ENCODE measurements at places on chromosomes 6 and 20.
A peak's percentile ranks its signal among the peaks of the same experiment; 100 is the strongest.

- no peak for DNase-seq
Observed at GRCh38 chr20:38790200-38791053, 15.1 kb upstream of the PPP1R16B start.

GRCh38 chr6:169853196-169854082 is 102.0 kb downstream of the ERMARD start:
- no peak for DNase-seq

- no peak for DNase-seq
Observed at GRCh38 chr6:137095651-137096238, 51.0 kb upstream of the IL20RA start.

- DNase-seq = no peak
Observed at GRCh38 chr6:31400467-31401289, 2.7 kb upstream of the MICA start.

DNA sequence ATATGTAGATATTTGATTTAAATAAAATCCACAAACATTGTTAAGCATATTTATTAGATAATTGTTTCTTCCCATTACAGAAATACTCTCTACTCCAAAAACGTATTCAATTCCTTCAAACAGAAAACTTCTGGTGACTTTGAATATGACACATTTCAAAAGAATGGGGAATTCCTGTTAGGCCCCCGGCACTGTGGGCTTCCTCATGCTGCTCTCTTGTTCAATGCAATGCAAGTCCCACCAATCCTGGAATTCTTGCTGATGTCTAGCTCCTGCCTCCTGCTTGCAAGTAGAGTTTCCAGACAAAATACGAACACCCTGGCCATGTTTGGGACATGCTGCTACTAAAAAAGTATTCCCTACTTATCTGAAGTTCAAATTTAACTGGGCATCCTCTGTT is 544.1 kb downstream of the QKI start:
- no peak for DNase-seq

- no peak for DNase-seq
Observed at GRCh38 chr6:16739329-16739801, 21.9 kb downstream of the ATXN1 start.

DNA sequence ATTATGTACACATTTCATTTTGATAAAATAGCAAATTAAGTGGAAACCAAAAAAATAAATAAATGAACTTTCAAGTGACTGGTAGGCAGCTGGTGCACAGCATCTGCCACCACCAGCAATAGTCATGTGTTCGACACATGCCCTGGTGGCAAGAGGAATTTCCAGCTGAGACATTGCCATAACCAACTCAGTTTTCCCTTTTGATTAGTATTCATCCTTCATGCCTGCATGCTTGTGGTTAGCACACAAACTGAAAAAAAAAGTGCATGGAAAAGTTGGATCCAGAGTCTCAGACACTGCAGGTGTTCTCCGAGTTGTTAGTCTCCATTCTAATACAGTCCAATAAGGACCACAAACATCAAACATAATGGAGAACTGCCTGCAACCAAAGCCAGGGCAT is 156.0 kb upstream of the SOX4 start:
- no peak for DNase-seq

DNA sequence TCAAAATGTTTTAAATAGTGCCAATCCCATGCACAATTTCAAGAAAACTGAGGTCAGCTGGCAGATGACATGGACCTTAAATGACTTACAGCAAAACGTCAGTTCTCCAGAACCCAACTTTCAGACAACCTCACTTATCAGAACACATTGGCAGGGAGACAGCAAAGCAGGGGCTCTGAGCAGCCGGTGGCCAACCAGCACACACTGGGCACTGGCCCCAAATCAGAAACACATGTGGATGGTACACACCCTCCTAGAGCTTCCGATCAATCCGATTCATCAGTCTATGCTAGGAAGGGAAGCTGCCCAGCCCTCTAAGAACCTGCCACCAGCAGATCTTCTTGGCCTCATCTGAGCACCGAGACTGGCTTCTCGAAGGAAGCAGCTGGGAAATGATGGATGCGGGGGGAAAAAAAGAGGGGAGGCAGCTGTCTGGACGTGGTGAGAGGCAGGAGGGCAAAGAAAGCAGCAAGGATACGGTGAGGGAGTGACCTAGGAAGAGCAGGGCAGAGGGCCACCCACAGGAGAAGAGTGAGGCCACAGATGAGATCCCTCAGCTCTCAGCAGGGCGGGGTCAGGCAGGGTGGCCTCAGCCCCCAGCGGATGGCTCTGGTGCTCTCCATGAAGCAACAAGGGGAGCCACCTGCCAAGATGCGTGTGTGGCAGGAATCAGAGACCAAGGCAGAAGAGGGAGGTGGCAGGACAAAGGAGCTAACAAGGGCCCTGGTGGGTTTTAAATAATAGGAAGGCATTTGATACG is 32.9 kb downstream of the TAF4 start:
- no peak for DNase-seq

DNA sequence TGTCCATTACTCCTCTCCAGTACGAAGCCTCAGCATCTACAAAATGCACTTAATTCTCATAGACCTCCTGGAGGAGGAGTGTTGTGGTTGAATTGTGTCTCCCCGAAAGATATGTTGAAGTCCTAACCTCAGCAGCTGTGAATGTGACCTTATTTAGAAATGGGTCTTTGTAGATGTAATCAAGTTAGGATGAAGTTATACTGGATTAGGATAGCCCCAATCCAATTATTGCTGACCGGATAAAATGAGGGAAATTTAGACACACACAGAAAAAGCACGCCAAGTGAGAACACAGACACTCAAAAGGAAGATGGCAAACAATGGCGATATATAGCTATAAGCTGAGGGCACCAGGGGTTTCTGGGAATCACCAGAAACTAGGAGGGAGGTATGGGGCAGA is 64.2 kb upstream of the FAM184A start:
- no peak for DNase-seq

- DNase-seq = no peak
Observed at GRCh38 chr20:56808117-56808725, 179.1 kb downstream of the TFAP2C start.

GRCh38 chr20:23118766-23119165 is 32.6 kb upstream of the CD93 start:
- DNase-seq = no peak

- DNase-seq = no peak
Observed at GRCh38 chr6:3929281-3929798, 80.2 kb downstream of the FAM50B start.

DNA sequence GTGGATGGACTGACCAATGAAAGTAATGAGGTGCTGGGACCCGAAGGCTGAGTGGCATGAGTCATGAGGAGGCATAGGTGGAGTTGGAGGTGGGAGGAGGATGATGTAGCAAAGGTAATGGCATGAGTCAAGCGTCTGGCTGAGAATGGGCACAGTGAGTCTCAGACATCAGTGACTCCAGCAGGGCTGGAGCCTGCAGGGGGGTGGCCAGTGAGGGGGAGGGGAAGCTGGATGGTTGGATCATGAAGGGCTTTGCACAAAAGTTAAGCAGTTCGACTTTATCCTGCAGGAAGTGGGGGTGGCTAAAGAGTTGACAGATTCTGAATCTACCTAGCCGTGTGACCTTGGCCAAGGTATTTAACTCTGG is 99.0 kb upstream of the IYD start:
- no peak for DNase-seq

DNA sequence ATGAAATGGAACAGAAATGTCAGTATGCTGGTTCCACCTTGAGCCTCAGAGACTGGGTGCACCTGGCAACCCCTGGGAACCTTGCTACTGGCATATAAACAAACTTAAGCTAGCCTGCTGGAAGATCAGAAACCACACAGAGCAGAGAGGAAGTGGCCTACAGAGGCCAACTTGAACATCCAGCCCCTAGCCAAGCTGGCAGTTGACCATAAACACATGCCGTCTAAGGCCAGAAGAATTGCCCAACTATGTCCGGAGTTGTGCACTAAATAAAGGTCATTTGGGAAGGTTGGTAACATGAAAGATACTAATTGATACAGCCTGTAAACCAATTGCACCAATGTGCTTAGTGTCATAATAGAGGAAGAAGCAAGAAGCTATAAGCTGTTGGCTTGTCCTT is 266.6 kb upstream of the BTBD3 start:
- DNase-seq = no peak

DNA sequence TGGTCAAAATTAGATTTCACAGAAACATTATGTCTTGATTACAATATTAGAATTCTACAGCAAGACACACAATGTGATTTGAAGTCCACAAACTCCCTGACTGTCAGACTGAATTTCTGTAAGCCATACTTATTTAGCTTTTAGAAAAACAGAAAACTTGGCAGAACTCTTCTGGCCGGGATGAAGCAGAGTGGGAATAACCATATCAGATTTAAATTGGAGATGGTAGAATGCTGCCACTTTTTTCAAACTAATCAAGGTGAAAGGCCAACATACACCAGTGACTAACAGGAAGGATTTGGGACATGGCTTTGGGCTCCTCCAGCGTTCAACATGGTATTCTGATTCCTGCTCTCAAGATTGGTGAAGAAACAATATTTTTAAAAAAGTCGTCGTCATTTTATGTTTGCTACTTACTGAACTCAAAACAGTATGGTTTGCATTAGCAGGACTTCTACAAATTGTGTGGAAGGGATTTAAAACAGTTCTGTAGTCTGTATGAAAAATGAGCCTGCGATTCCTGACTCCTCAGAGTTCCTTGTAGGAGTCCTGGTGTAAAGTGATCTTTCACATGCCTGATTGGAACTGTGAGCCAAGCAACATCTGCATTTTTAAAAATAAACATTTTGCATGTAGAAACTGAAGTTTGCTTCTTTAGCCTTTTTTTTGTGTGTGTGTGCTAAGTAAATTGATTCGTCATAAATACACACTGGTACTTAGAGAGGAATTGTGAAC is 297.9 kb upstream of the SOX4 start:
- no peak for DNase-seq

- no peak for DNase-seq
Observed at GRCh38 chr6:13742961-13743735, 31.5 kb upstream of the RANBP9 start.

DNA sequence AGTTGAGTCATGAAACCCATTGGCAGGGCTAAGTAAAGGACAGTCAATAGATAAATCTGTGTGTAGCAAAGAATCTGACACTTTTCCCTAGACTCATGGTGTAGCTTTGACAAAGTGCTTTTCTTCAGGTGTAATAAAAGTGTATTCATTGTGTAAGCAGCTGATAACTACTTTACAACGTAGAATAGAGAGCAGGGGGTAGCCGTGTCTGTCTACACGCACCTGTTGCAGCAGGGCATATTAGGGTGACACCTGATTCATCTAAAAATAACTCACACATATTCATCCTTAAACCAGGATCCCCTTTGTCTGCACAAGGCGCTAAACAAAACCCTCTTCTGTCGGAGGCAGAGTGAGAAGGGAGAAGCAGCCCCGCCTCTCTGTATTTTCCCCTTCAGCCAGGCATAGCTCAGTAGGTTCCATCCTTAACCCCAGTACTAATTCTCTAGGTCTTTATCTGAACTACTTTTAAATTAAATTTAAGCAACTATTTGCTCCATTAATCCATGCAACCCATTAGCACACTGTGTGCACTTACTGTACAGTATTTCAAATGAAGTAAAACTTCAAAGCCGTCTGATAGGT is 306.7 kb upstream of the SASH1 start:
- DNase-seq = no peak

- DNase-seq = no peak
Observed at GRCh38 chr20:38112261-38112929, 52.7 kb downstream of the TGM2 start.

DNA sequence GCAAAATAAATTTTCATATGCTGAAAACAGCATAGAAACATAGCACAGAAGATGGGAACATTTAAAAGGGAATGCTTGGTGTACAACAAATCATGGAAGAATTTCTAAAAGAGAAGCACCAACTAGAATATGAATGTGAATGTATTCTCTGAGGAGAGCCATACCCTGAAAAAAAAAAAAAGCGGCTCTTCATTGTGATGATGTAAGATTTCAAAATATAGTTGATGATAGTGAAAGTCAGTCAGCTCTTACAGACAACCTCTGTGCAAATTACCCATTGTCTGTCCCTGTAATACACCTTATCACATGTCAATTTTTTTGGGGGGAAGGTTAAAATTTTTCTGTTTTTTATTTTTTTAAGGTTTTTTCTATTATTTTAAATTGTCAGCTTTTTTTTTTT is 58.6 kb upstream of the PTCHD4 start:
- no peak for DNase-seq

DNA sequence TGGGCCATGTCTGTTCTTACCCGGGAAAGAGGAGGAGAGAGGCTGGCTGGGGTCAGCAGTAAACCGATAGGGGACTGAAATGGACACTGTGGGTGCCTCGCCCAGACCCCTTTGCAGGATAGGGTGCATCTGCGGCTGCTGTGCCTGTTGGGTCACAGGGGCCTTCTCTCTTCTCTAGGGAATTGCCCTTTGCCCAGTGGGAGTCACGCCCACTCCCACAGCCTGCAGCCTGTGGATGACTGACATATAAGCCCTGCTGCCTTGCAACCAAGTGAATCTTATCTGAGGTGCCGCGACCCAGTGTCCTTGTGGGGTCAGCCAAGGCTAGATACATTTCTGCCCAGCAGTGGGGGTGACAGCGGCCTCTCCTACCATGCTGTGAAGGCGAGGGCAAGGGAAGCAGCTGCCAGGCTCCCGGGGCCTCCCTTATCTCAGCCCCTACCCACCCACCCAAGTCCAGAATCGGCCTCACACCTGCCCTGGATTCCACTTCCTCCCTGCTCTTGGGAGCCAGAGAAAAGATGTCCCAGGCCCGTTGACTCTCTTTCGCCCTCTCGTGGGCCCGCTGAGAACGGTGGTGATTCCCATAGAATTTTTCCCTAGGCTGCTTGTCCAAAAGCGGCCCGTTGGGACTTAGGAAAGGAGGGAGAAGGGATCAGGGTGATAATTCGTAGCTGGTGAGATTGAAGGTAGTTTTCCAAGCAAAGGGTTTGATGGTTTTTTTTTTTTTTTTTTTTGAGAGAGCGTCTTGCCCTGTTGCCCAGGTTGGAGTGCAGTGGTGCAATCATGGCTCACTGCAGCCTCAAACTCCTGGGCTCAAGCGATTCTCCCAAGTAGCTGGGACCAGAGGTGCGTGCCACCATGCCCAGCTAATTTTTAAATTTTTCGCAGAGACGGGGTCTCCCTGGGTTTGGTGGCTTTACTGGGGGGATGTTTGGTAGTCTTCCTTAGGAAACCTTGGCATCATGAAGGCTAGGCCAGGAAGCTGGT is 76.4 kb upstream of the RNF24 start:
- DNase-seq = peak; percentile 44

DNA sequence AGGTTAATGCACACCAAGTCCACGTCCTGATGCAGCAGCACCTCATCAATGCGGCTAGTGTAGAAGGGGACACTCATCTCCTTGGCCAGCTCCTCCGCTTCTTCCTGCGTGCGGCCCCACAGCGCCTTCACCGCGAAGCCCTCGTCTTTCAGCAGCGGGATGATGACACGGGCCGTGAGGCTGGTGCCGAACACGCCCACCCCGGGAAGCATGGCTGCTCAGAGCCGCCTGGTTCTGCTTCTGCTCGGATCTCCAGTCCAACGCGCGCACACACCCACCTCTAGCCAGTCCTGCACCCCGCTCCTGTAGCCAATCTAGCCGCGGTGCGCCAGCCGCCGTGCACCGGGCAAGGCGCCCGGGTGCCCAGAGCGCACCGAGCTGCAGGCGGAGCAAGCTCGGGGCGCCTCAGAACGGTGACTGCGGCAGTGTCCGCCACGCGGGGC is 700 bp downstream of the GFOD1 start:
- peak; percentile 52 for DNase-seq

Measured in GM12892 (cell line).